Fibroblast of lung (primary cell): ENCODE measurements at places on chromosomes 3 and 15. TPM values are rescaled to one million over a fixed set of nuclear protein-coding genes. Genes with fewer than 3 reads are reported as not detected.

Gene GRAMD1C
- total RNA-seq, result 2.1 and 7.8 TPM in 2 replicates

Gene STARD5
- 8.2 and 14.9 TPM in 2 replicates for total RNA-seq

Gene ALS2CL
- 3.3 and 19.7 TPM in 2 replicates for total RNA-seq

Gene RASL12
- total RNA-seq, result 49.3 and 50.5 TPM in 2 replicates

Gene PYDC2
- total RNA-seq, result not detected in 2 replicates

Gene PRKAR2A
- 17.8 and 18.7 TPM in 2 replicates for total RNA-seq

Gene ACSBG1
- not detected in 2 replicates for total RNA-seq

Gene MUC13
- under 0.01 TPM in 1 of 2 replicates, not detected in the other for total RNA-seq

Gene FGF12
- total RNA-seq, result 0.17 TPM in 1 of 2 replicates, not detected in the other

Gene MINAR1
- 0.26 and 0.33 TPM in 2 replicates for total RNA-seq

Gene TM4SF1
- total RNA-seq, result 46.0 and 423 TPM in 2 replicates

Gene SLC12A8
- 9.8 and 19.5 TPM in 2 replicates for total RNA-seq

Gene CCK
- 0.33 and 1.0 TPM in 2 replicates for total RNA-seq

Gene SLC28A1
- not detected in 2 replicates for total RNA-seq

Gene GRM2
- total RNA-seq, result under 0.01 TPM in 2 replicates

Gene TMEM207
- total RNA-seq, result not detected in 2 replicates

Gene DLEC1
- total RNA-seq, result under 0.01 TPM in 2 replicates

Gene COL7A1
- total RNA-seq, result 15.9 and 36.7 TPM in 2 replicates

Gene UBA3
- 70.4 and 93.3 TPM in 2 replicates for total RNA-seq

Gene TMEM158
- total RNA-seq, result 79.4 and 125 TPM in 2 replicates

Gene AADACL2
- under 0.01 TPM in 1 of 2 replicates, not detected in the other for total RNA-seq

Gene IL17RB
- total RNA-seq, result 0.26 and 0.33 TPM in 2 replicates

Gene C15orf61
- total RNA-seq, result 4.6 and 7.4 TPM in 2 replicates

Gene AMIGO3
- total RNA-seq, result under 0.01 and 0.33 TPM in 2 replicates

Gene SGO1
- 0.26 and 1.8 TPM in 2 replicates for total RNA-seq

Gene GOLGA8M
- total RNA-seq, result 0.26 and 1.2 TPM in 2 replicates

Gene NLGN1
- 2.1 TPM in 2 replicates for total RNA-seq

Gene FAM131A
- 18.5 and 22.3 TPM in 2 replicates for total RNA-seq

Gene PPP2R3A
- total RNA-seq, result 10.5 and 17.5 TPM in 2 replicates

Gene IMPG2
- 0.33 and 0.51 TPM in 2 replicates for total RNA-seq

Gene SCN5A
- total RNA-seq, result 0.50 and 0.77 TPM in 2 replicates

Gene SCG5
- 39.8 and 46.2 TPM in 2 replicates for total RNA-seq

Gene CD86
- not detected in 2 replicates for total RNA-seq

Gene TF
- under 0.01 and 0.33 TPM in 2 replicates for total RNA-seq

Gene CFAP44
- 1.3 and 1.5 TPM in 2 replicates for total RNA-seq

Gene ALG1L2
- total RNA-seq, result 0.50 TPM in 1 of 2 replicates, not detected in the other

Gene GABRR3
- not detected in 2 replicates for total RNA-seq

Gene NR2E3
- 0.77 and 1.3 TPM in 2 replicates for total RNA-seq

Gene FGD5
- total RNA-seq, result 0.50 and 1.0 TPM in 2 replicates

Gene LIPC
- total RNA-seq, result 3.1 and 4.0 TPM in 2 replicates

Gene ADAMTS7
- total RNA-seq, result 5.1 and 7.9 TPM in 2 replicates

Gene CCDC13
- total RNA-seq, result 0.51 and 0.66 TPM in 2 replicates

Gene CHRD
- 1.3 and 4.8 TPM in 2 replicates for total RNA-seq

Gene CPN2
- not detected in 2 replicates for total RNA-seq

Gene GAP43
- under 0.01 and 0.17 TPM in 2 replicates for total RNA-seq

Gene CHRFAM7A
- total RNA-seq, result 0.26 and 0.66 TPM in 2 replicates

Gene CPNE9
- under 0.01 TPM in 1 of 2 replicates, not detected in the other for total RNA-seq

Gene CORO2B
- total RNA-seq, result 15.7 and 25.3 TPM in 2 replicates

Gene RASGRP1
- total RNA-seq, result not detected in 2 replicates

Gene GOLGA6A
- under 0.01 TPM in 1 of 2 replicates, not detected in the other for total RNA-seq

Gene KIF7
- total RNA-seq, result 11.4 and 11.6 TPM in 2 replicates

Gene INSYN1
- 1.2 and 1.3 TPM in 2 replicates for total RNA-seq

Gene SLC15A2
- total RNA-seq, result 0.26 and 0.33 TPM in 2 replicates

Gene ANKRD34C
- not detected in 2 replicates for total RNA-seq

Gene SMCO1
- total RNA-seq, result not detected in 2 replicates

Gene PLSCR5
- total RNA-seq, result not detected in 2 replicates
